Upper lobe of right lung (tissue), 1 donor: ENCODE measurements at places on chromosomes 5 and 9. TPM values are rescaled to one million over a fixed set of nuclear protein-coding genes. Genes with fewer than 3 reads are reported as not detected.

Gene PJA2
- total RNA-seq, result 93.9 TPM

Gene FOXD4L5
- 0.41 TPM for total RNA-seq

Gene ACTBL2
- not detected for total RNA-seq

Gene EDIL3
- 42.4 TPM for total RNA-seq

Gene MRPS2
- total RNA-seq, result 23.0 TPM

Gene SPOCK1
- 4.0 TPM for total RNA-seq

Gene SPAAR
- total RNA-seq, result 13.5 TPM

Gene MEGF10
- total RNA-seq, result 0.26 TPM

Gene S1PR3
- total RNA-seq, result 10.2 TPM

Gene C9orf153
- 0.23 TPM for total RNA-seq

Gene SURF4
- total RNA-seq, result 142 TPM

Gene ARHGEF39
- 0.38 TPM for total RNA-seq

Gene ANKRD31
- total RNA-seq, result 0.14 TPM

Gene F12
- total RNA-seq, result 0.69 TPM

GRCh38 chr5:150125334-150125733, 30.3 kb downstream of the PDGFRB start:
- H3K27me3 ChIP-seq, result no peaks in the 10 kb centered on the region
- H3K4me3 ChIP-seq, result no peak overlapping the region
- H3K27ac ChIP-seq, result peak overlapping the region; percentile 17
- peaks cover 14% of the 10 kb centered on the region for H3K4me1 ChIP-seq
- peaks cover 48% of the 10 kb centered on the region for H3K36me3 ChIP-seq

- no peak for DNase-seq
- H3K27me3 ChIP-seq, result no peaks in the 10 kb centered on the region
- H3K36me3 ChIP-seq, result peaks cover 20% of the 10 kb centered on the region
Observed at GRCh38 chr5:1067141-1068121, 44.4 kb downstream of the SLC12A7 start.

GRCh38 chr5:56813302-56813701, 2.0 kb upstream of the MAP3K1 start:
- no peak for DNase-seq
- H3K27ac ChIP-seq, result no peak overlapping the region
- H3K4me1 ChIP-seq, result peaks cover 10% of the 10 kb centered on the region
- no peaks in the 10 kb centered on the region for H3K27me3 ChIP-seq
- H3K36me3 ChIP-seq, result no peaks in the 10 kb centered on the region
- H3K4me3 ChIP-seq, result no peak overlapping the region

DNA sequence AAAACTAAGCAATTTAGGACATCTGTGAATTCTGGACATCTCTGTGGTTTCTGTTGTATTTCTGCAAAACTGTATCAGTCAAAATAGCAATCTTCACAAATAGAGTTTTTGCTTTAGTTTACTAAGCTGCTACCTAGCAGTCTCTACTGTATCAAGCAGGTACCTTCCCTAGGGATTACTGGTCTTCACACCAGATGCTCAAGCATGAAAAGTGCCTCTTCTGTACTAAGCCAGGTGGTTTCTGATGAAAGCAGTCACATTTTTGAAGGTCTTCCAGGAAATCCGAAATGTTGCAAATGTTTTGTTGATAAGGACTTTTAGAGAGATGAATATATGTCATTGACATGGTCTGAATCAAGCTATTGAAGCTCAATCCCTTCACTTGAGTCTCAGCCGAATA, 540.0 kb downstream of the KCTD16 start:
- H3K36me3 ChIP-seq, result no peaks in the 10 kb centered on the region
- no peaks in the 10 kb centered on the region for H3K27me3 ChIP-seq
- DNase-seq, result no peak

DNA sequence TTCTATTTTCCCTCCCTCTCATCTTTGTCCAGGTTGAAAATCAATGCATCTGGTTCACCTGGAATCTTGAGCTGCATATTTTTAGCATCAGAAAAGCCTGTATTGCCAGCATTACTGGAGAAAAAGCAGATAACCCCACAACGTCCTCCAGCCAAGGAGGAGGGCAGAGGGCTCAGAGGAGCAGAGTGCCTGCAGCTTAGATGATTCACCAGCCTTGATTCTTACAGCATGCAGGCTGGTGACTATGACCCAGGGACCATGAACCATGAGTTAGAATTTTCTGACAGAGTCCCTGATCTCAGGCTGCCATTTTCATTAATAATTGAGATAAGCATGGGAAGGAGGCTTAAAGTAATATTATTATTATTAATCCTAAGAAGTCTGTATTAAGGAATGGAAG, 278.2 kb downstream of the BRINP1 start:
- no peaks in the 10 kb centered on the region for H3K36me3 ChIP-seq
- H3K27ac ChIP-seq, result no peak overlapping the region
- no peak overlapping the region for H3K4me3 ChIP-seq
- no peaks in the 10 kb centered on the region for H3K27me3 ChIP-seq

- H3K27me3 ChIP-seq, result no peaks in the 10 kb centered on the region
- no peak overlapping the region for H3K4me3 ChIP-seq
- H3K36me3 ChIP-seq, result no peaks in the 10 kb centered on the region
- H3K27ac ChIP-seq, result no peak overlapping the region
- peaks cover 10% of the 10 kb centered on the region for H3K4me1 ChIP-seq
Observed at GRCh38 chr5:55520117-55520839, 14.5 kb downstream of the PLPP1 start.

GRCh38 chr9:1173211-1173610, 123.1 kb downstream of the DMRT2 start:
- H3K27me3 ChIP-seq, result no peaks in the 10 kb centered on the region
- H3K4me3 ChIP-seq, result no peak overlapping the region
- H3K4me1 ChIP-seq, result no peaks in the 10 kb centered on the region

DNA sequence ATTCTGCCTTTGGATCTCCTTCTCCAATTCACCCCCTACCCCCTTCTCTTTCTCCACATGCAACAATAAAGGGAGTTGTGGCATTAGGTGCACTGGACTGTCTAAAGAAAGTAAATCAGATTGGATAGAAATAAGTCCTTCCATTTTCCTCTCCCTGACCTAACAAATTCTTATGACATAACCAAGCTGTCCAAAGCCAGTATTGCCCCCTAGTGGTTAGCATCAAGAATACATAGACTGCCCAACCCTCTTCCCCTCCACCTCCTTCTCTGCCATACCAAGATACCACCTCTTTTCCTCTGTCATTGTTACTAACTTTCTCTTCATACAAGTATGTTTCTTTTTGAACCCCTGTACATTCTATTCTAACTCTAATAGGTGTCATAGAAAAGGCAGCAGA, 45.7 kb downstream of the PPARGC1B start:
- no peaks in the 10 kb centered on the region for H3K27me3 ChIP-seq
- no peak overlapping the region for H3K4me3 ChIP-seq
- no peak for DNase-seq
- H3K36me3 ChIP-seq, result no peaks in the 10 kb centered on the region
- H3K27ac ChIP-seq, result no peak overlapping the region
- no peaks in the 10 kb centered on the region for H3K4me1 ChIP-seq

GRCh38 chr9:121619545-121620324, 31.7 kb upstream of the DAB2IP start:
- peak overlapping the region; percentile 13 for H3K27ac ChIP-seq
- no peaks in the 10 kb centered on the region for H3K36me3 ChIP-seq
- no peak overlapping the region for H3K4me3 ChIP-seq

- no peaks in the 10 kb centered on the region for H3K27me3 ChIP-seq
- H3K27ac ChIP-seq, result no peak overlapping the region
- H3K36me3 ChIP-seq, result no peaks in the 10 kb centered on the region
- DNase-seq, result no peak
- no peaks in the 10 kb centered on the region for H3K4me1 ChIP-seq
Observed at GRCh38 chr5:174999581-174999980, 275.2 kb downstream of the MSX2 start.

GRCh38 chr5:6485441-6485840, 36.8 kb downstream of the UBE2QL1 start:
- no peaks in the 10 kb centered on the region for H3K4me1 ChIP-seq
- H3K27ac ChIP-seq, result no peak overlapping the region
- no peak overlapping the region for H3K4me3 ChIP-seq
- DNase-seq, result no peak

- peaks cover 9% of the 10 kb centered on the region for H3K27me3 ChIP-seq
- H3K27ac ChIP-seq, result no peak overlapping the region
- H3K4me3 ChIP-seq, result no peak overlapping the region
- no peaks in the 10 kb centered on the region for H3K36me3 ChIP-seq
- no peak for DNase-seq
- H3K4me1 ChIP-seq, result no peaks in the 10 kb centered on the region
Observed at GRCh38 chr5:151925340-151925739, 689 bp upstream of the GLRA1 start.

DNA sequence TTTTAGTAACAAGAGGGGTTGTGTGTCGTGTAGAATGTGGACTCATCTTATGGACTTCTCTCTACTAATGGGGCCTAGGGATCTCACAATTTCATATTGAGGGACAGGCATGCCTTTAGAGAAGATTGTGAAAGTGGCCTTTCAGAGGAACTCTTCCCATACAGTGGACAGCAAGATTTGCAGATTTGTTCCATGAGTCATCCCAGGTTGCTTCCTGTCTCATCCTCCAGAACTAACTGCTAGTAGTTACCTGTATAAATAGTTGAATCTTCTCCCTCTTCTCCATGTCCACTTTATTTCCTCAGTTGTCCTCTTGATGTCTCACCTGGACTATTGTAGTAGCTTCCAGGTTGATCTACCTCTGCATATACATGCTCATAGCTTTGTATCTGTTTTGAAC, 997.5 kb upstream of the CTNND2 start:
- H3K4me1 ChIP-seq, result no peaks in the 10 kb centered on the region
- DNase-seq, result no peak
- no peaks in the 10 kb centered on the region for H3K27me3 ChIP-seq
- H3K36me3 ChIP-seq, result no peaks in the 10 kb centered on the region
- H3K27ac ChIP-seq, result no peak overlapping the region

GRCh38 chr5:135741040-135741439, 93.4 kb upstream of the SLC25A48 start:
- H3K27ac ChIP-seq, result no peak overlapping the region
- H3K36me3 ChIP-seq, result no peaks in the 10 kb centered on the region
- no peaks in the 10 kb centered on the region for H3K4me1 ChIP-seq
- H3K27me3 ChIP-seq, result no peaks in the 10 kb centered on the region
- no peak overlapping the region for H3K4me3 ChIP-seq
- no peak for DNase-seq

DNA sequence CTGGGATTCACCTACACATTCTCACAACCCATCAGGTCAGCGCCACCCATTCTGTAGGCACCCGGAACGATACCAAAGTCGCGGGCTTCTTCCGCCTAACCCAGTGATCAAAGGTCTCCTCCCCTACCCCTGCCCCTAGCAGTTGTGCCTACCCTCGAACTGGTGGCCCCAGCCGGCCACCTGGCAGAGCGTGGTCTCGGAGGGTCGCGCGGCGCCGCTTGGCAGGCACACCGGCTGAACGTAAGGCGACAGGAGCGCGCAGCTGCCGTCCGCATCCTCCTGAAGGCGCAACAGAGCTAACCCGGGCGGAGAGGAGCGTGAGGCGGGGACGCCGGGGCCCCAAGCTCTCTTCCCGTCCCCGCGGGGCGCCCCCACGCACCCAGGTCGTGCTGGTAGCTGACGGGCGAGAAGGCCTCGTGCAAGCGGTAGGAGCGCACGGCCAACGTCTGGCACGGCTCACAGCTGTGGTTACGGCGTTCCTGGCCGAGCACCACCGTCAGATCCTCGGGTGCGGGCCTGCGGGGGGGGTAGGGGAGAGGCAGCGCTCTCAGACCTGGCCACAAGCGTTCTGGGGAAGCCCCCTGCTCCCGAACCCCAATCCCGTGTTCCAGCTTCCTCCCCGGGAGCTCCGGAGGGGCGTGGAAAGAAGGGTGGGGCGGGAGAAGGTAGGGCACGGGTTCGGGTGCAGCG, 2.8 kb upstream of the PFN3 start:
- H3K4me1 ChIP-seq, result peaks cover 43% of the 10 kb centered on the region
- H3K27ac ChIP-seq, result no peak overlapping the region
- peak overlapping the region; percentile 63 for H3K4me3 ChIP-seq
